ENCODE measurements at places on chromosomes 13 and 19.

DNA sequence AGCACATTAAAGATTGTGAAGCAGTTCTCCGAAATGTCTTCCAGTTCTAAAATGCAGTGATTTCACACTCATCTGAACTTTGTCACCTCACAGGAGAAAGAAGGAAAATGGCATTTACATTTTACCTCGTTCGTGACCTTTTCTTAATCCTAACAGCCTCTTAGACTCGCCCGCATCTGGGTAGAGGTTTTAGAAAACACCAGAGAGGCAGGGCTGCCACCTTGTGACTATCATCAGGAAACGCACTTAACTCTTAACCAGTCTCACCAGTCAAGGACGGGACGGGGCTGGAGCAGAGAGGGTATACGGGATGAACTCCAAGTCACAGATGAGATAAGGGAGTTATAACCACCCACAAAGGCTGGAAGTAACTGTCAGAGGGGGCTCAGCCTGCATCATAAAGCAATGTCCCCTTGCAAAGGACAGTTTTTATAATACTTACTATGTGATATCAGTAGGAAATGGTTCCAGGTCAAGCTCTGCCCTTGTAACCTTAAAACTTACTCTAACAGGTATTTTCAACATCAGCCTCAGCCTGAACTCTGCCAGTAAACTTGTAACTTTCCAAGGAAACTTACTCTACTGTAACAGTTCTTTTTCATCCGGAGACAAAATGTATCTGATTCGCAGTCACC is 8.6 kb upstream of the CEACAM6 start:
- DNase-seq = no peak

DNA sequence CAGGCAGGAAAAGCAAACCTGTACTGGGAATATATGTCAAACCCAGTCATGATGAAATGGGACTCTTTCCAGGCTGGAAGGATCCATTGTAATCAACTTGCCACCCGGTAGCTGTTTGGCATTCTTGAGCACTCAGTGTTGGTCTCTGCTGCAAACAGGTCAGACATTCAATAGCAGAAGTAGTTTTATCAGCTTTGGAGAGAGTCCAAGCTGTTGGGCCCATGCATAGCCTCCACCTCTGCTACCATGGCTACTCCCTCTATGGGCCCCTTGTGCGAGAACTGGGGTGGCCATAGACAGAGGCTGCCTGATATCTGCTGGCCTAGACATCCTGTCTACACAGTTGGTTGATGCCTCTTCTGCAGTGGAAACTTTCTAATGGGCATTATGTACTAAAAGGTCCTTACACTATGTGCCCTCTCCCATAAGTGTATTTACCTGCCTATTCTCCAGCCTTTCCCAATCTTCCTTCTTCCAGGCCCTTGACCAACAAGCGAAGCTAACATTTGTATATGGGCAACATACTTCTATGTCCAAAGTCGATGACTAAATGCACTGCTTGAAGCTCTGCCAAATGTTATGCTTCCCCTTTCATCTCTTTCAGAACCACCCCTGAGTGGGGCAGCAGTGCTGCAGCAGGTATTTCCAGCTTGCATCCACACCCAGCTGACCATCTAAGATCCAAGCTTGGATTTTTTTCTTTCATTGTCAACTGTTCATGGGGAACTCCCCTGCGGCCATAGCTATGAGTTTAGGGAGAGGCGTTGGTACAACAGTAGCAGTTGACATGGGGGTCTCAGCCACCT is 5.3 kb upstream of the RNF6 start:
- no peak for DNase-seq

DNA sequence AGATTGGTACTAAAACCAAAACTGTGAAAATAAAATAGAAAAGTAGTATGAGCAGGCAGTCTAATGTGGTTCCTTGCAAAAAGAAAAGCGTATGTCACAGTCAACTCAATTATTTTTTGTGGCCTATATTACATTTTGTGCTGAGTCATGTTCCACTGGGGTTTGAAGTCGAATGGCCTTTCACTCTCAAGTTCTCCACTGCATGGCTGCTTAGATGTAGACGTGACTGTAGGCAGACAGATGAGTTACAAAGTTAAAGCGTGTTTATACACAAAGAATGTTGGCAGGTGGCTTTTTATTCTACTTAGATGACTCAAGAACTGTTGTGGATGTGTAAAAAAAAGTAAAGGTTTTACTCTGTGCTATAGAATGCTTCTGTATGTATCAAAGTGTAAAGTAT is 133.9 kb downstream of the SLITRK6 start:
- no peak for DNase-seq

DNA sequence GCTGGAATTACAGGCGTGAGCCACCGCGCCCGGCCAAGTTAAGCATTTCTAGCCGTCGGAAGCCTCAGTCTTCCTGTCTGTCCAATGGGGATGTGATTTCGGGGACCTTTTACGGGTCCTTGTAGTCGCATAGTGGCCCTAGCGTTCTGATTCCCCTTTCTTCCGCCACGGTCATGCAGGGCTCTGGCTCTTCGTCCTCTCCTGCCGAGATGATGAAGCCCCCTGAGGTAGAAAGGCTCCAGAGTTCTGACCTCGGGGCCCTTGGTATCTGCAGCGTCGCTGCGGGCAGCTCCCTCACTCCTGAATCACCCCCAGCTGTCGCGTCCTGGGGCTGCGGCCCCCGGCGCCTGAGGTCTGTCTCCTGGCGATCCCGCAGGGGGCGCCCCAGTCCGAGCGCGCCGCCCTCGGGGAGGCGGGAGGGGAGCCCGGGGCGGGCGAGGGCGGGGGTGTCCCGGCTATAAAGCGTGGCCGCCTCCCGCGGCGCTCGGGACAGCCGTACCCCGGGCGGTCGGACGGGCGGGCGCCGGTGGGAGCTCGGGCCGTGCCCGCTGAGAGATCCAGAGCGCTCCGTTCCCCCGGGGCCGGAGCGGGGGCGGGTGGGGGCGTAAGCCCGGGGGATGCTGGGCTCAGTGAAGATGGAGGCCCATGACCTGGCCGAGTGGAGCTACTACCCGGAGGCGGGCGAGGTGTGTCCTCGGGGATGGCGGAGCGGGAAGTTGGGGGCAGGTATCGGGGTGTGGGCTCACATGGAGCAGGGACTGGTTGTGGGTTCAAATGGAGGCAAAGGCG is at the start of gene FOXA3:
Gene FOXA3, plus strand, starts transcription at position 487 of the 789 bp plus-strand sequence. Its CDS starts 131 bp downstream, at position 618.
- peak; percentile 67 for DNase-seq

DNA sequence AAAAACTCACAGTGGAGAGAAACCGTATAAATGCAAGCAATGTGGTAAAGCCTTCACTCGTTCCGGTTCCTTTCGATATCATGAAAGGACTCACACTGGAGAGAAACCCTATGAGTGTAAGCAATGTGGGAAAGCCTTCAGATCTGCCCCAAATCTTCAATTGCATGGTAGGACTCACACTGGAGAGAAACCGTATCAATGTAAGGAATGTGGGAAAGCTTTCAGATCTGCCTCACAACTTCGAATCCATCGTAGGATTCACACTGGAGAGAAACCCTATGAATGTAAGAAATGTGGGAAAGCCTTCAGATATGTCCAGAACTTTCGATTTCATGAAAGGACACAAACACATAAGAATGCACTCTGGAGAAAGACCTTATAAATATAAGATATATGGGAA is 19.4 kb upstream of the ZNF69 start:
- DNase-seq = no peak

- peak; percentile 24 for DNase-seq
Observed at GRCh38 chr13:28744091-28744536, 25.3 kb upstream of the SLC46A3 start.

- DNase-seq = no peak
Observed at GRCh38 chr13:48983331-48983730, 7.6 kb downstream of the FNDC3A start.

DNA sequence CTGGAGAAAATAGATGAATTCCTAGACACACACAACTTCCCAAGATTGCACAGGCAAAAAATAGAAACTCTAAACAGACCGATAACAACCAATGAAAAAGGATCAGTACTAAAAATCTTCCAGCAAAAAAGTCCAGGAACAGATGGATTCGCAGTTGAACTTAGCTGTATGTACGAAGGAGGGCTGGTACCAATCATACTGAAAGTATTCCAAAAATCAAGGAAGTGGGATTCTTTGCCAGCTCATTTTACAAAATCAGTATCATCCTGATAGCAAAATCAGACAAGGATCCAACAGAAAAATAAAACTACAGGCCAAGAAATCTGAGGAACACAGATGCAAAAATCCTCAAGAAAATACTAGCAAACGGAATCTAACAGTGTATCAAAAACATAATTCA is 6.5 kb upstream of the LILRB2 start:
- DNase-seq = no peak

GRCh38 chr13:45015300-45015699 is 26.0 kb downstream of the GPALPP1 start:
- no peak for DNase-seq

- DNase-seq = no peak
Observed at GRCh38 chr13:24234200-24234915, 73.8 kb downstream of the SPATA13 start.

DNA sequence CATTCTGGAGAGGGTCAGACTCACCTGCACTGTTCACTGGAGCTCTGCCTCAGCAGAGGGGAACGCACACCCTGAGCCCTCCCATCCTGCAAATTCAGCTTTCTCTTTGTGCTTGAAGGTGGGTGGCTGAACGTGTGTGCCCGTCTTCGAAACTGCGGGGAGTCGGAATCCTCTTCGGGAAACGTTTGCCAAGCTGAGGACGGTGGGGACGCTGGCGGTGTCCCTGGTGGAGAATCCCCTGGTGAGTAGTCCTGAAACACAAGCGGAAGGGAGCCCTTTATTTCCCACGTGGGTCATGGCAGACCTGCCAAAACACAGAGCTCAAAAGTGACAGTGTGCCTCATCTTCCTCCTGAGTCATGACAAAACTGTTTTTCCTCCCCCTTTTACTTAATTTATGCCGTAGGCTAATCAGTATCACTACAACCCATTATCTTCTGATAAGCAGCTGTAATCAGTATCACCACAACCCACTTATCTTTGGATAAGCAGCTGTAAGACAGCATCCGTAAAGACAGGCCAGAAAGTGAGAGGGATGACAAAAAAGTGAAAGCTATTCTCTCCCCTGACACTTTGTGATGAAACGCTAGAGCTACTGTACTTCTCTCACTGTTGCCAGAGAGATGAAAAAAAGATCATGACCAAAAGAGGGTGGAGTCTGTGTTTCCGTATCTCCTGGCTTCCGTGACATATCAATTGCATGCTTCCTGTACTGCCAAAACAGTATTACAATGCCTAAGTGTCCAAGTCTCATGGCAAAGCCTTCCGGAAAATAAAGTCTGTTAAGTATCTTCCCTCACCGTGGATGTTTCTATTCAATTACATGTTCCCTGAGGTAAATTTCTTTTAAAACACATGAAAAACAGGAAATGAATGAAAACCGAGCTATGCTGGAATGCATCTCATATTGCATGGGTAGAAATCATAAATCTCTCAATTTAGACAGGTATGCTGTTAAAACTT is 155.5 kb downstream of the TBC1D4 start:
- peak; percentile 55 for DNase-seq

- no peak for DNase-seq
Observed at GRCh38 chr13:98798849-98799645, 46.6 kb upstream of the SLC15A1 start.

DNA sequence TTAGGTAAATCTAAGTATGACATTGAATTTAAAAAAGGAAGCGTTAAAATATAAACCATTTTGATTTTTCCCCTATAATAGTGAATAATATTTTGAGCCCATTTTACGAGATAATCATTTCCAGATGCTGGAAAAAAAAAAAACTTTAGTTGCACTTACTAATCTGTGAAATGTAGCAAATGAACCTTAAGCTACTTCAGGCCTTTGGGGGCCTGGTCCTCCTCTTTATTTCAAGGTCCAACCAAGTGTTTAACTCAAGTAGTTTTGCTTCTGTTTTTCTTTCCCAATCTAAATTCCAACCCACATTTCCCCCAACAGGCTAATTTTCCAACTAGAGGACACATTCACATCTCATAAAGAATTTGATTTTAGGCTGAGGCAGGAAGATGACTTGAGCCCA is 101.2 kb downstream of the TNFRSF19 start:
- no peak for DNase-seq

GRCh38 chr13:111399776-111400538 is 79.5 kb downstream of the TEX29 start:
- no peak for DNase-seq

- no peak for DNase-seq
Observed at GRCh38 chr13:38382946-38383345, 33.3 kb downstream of the UFM1 start.

DNA sequence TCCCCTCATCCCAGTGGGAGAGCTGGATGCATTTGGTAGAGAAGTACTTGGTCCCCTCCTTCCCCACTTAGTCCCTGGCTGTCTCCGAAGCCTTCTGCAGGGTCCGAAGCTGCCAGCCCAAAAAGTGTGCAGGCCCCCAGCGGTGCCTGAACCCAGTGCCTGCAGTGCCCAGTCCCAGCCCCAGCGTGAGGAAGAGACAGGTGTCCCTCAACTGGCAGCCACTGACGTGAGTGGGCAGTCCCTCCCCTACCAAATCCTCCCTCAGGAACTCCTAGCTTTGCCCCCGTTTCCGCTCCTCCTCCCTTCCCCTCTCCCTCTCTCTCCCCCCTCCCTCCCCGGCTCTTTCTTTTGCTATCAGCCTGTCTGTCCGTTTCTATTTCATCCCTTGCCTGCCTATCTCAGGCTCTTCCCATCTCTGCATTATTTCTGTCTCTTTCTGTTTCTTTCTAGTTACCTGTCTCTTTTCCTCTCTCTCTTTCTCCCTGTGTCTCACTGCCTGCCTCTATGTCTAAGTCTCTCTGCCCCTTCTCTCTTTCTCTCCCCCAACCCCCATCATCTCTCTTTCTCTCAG is 1.8 kb upstream of the LTBP4 start:
- no peak for DNase-seq

DNA sequence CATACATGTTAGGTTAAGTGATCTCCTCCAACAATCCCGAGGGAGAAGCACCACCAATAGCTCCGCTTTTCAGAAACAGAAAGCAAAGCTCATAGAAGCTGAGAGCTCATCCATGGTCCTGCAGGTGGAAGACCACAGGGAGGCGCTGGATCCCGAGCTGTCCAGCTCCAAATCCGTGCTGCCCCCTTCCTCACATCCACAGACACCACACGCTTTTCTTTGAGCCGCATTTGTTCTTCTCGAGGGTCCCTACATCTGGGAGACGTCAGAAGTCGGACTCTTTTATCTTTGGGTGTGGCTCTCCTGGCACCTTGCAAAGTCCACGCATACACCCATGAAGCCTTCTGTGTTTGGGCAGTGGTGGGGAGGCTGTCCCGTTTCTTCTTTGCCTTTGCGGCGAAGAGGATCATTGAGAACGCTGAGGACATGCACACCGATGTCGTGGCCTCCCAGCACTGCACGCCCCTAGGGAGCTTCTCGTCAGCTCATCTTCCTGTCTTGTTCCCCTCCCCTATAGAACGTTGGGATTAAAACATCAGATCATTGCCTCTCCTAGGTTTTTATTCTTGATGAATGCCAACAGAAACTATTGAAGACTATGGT is 184.8 kb downstream of the TEX29 start:
- no peak for DNase-seq

GRCh38 chr13:27472941-27473340 is 22.6 kb upstream of the MTIF3 start:
- no peak for DNase-seq

DNA sequence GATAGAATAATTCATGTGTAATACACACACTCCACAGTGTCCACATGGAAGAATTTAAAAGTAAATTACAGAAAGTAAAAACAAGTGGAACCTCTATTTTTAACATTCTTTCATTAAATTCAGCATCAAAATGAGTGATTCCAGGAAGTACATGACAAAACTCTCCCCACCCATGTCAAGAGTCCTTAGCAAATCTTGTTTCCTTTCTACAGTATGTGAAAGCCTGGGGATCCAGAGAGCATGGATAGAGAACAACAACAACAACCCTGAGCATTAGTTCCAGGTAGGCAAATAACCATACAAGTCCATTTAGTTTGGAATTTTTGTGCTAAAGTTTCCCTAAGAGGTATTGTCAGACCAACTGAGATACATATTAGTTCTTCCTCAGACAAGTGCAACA is 267.9 kb downstream of the ENOX1 start:
- DNase-seq = no peak

GRCh38 chr13:64534302-64534701 is 2695.8 kb downstream of the PCDH9 start:
- DNase-seq = no peak

Data from right cardiac atrium (tissue), 5 donors.